ENCODE measurements at places on chromosomes 7 and 10.
A peak's percentile ranks its signal among the peaks of the same experiment; 100 is the strongest.

DNA sequence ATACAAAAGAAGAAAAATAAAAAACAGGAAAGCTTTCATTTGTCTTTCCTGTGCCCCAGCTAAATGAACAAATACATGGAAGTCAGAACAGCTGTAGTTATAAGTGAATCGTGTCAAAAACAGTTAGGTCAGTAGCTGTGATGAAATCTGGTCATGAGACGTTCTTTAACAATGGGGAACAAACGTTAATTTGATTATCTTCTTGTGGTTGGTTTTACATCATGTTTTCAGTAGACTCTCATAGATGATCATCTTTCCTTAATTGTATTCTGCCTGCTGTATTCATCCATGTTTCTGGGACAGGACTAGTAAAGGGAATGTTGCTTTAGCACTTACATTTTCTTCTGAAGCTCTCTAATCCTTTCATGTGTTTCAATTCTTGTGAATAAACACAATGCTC is 97.0 kb downstream of the PCLO start:
- peak; percentile 67 for DNase-seq

GRCh38 chr10:85581371-85581770 is 785.2 kb downstream of the GRID1 start:
- DNase-seq: no peak

GRCh38 chr7:39321909-39322498 is 244.2 kb upstream of the YAE1 start:
- DNase-seq: peak; percentile 45

- no peak for DNase-seq
These were observed 284.4 kb downstream of the CRPPA start for GRCh38 chr7:16136896-16137295.

DNA sequence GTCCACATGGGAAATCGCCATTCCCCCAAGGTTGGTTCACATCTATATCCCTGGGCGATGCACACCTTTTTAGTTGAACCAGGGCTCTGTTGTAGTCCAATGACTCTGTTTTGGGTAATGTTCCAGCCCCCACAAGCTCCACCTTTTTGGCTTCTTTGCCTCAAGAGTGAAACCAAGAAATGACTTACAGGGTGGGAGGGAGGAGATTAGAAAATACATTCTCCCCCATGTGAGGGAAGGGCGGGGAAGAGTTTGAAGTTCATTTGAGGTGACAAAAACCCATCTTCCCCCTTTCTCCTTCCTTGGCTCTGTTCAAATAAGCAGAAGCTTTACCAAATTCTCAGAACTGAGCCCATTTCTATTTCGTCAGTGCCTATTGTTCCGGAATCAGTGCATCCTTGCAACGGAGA is 82.8 kb downstream of the GATA3 start:
- no peak for DNase-seq

DNA sequence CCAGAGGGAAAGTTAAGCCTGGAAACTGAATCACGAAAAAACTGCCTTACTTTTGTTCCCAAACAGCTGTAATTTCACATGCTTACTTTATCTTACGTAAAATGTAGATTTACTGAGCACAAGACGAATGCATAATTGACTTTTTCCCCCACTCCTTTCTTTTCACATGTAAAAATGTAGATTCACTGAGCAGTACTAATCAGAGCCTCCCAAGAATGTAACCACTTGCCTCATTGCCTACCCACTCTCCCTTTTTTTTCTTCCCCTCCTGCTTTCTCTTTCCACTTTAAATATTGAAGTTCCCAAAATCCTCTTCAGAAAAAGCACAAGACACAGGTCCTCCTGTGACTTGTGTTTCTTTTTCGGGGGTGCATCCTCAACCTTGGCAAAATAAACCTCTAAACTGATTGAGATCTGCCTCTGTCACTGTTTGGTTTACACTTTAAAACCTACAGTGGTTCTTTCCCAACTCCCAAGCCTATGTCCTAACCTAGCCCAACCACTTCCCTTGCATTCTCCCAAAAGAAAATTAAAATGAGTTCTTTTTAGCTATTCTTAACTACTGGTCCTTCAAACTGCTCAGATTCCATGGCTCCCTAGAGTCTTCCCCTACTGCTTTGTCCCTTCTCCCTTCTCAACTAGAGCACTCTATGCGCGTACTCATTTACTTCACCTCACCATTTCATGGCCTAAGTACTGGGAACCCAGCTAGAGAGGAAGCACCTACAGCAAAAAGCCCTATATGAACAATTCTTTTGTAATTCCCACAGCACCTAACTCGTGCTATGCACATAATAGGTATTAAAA is 236.6 kb upstream of the MKLN1 start:
- DNase-seq: no peak

DNA sequence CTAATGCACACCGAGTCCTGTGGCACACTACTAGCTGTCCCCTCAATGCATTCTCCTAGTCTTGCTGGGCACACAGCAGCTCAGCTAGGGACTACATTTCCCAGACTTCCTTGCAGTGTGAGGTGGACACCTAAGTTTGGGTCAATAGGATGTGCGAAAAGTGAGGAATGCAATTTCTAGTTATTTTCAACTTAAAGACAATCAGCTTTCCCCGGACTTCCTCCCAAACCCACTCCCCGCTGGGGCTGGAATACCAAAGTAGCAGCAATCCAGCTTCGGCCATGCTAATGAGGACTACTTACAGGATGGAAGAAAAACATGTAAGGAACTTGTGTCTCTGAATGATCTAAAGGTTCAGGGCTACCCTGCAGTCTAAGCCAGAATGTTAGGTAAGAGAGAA is 286.4 kb upstream of the LRRN3 start:
- DNase-seq: no peak

GRCh38 chr7:76108540-76109233 is 60.8 kb downstream of the MDH2 start:
- no peak for DNase-seq

DNA sequence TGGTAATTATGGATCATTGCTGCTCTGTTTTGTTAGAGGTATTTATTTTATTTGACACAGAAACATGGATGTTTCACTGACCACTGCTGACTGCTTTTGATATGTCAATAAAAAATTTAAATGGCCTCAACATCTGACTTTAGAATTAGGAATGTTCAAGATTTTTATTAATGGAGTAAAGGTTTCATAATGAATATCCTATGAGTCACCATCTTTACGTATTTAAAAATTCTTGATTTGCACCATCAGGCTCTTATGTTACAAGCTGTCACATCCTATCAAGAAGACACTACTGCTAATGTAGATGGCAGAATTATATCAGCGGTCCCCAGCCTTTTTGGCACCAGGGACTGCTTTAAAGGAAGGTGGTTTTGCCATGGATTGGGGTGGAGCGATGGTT is 578.7 kb upstream of the NRP1 start:
- no peak for DNase-seq

Measured in eye (tissue), 1 donor.